ENCODE measurements at places on chromosomes 3 and 15.
A peak's percentile ranks its signal among the peaks of the same experiment; 100 is the strongest.

DNA sequence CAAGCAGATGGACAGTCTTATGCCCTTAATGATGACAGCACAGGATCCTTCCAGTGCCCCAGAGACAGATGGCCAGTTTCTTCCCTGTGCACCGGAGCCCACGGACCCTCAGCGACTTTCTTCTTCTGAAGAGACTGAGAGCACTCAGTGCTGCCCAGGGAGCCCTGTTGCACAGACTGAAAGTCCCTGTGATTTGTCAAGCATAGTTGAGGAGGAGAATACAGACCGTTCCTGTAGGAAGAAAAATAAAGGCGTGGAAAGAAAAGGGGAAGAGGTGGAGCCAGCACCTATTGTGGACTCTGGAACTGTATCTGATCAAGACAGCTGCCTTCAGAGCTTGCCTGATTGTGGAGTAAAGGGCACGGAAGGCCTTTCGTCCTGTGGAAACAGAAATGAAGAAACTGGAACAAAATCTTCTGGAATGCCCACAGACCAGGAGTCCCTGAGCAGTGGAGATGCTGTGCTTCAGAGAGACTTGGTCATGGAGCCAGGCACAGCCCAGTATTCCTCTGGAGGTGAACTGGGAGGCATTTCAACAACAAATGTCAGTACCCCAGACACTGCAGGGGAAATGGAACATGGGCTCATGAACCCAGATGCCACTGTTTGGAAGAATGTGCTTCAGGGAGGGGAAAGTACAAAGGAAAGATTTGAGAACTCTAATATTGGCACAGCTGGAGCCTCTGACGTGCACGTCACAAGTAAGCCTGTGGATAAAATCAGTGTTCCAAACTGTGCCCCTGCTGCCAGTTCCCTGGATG is 198.7 kb downstream of the AKAP13 start:
- no peak for DNase-seq

- no peak for DNase-seq
Measured at GRCh38 chr3:6220447-6220846, 640.5 kb upstream of the GRM7 start.

GRCh38 chr3:127284258-127284657 is 3.6 kb downstream of the PRR20G start:
- no peak for DNase-seq

DNA sequence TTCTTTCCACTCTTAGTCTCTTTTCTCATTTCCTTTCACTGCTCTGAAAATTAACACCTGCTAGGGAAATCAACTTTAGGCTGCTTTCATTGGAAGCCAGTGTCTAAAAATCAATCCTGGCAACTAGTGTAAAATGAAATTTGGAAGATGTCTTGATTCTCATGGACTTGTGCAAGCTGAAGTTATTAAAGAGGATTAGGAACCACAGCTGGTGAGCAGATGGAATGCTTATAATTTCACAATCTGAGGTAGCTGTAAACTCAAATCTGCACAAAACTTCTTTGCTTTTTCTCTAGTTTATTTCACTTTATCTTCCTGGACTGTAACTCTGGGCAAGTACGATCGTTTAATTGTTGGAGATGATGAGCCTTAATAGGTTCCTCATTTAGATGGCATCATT is 175.6 kb downstream of the GHSR start:
- DNase-seq, result no peak

DNA sequence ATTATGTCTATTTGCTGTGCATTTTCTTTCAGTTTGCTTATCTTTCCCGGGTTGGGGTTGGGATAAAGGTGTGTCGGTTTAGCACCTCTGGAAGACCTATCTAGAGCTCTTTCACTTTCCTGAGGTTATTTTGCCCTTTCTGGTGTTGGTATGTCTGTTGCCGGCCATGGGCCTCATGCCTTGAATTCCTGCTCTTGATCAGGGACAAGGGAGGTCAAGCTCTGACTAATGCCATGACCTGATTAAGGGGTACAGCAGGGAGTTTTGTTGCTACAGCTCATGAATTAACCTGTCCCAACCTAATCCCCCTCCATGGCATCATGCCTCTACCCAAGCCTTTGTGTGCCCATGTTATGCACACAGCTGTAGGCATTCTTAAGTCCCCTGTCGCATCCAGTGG is 70.5 kb upstream of the GOLGA6B start:
- no peak for DNase-seq

GRCh38 chr3:105982207-105982606 is 113.4 kb upstream of the CBLB start:
- no peak for DNase-seq

DNA sequence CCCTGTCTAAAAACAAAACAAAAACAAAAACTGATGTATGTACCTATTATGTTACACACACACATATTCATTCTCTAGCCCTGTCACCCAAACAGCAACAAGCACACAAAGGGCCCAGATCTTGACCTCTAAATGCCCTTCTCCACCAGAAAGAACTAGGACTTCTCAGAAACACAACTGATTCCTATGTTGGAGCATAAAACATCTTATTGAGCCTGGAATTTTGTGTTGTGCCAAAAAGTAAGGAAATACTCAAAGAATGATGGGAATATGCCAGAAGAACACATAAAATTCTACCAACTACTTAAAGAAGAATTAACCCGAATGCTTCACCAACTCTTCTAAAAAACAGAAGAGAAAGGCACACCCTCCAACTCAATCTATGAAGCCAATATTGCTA is 66.7 kb upstream of the OCA2 start:
- no peak for DNase-seq

- no peak for DNase-seq
Measured at GRCh38 chr3:46948830-46949671, 27.5 kb downstream of the CCDC12 start.

- no peak for DNase-seq
Measured at GRCh38 chr3:117129516-117129915, 419.9 kb downstream of the TUSC7 start.

DNA sequence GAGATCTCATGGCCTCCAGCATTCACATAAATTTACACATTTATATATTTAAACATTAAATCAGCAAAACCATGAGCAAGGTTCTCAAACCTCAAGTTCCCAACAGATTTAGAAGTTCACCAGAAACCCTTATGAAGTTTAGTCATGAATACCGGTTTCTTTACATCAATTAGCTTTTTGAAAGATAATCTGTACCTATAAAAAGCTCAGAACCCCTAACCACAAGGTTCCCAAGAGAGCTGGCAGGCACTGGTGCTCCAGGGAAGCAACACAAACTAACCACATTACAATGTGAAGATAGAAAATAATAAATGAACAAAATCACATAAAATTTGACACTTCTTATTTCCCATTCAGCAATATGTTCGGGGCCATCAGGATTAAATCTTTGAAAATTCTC is 150.9 kb downstream of the FBN1 start:
- DNase-seq, result no peak

DNA sequence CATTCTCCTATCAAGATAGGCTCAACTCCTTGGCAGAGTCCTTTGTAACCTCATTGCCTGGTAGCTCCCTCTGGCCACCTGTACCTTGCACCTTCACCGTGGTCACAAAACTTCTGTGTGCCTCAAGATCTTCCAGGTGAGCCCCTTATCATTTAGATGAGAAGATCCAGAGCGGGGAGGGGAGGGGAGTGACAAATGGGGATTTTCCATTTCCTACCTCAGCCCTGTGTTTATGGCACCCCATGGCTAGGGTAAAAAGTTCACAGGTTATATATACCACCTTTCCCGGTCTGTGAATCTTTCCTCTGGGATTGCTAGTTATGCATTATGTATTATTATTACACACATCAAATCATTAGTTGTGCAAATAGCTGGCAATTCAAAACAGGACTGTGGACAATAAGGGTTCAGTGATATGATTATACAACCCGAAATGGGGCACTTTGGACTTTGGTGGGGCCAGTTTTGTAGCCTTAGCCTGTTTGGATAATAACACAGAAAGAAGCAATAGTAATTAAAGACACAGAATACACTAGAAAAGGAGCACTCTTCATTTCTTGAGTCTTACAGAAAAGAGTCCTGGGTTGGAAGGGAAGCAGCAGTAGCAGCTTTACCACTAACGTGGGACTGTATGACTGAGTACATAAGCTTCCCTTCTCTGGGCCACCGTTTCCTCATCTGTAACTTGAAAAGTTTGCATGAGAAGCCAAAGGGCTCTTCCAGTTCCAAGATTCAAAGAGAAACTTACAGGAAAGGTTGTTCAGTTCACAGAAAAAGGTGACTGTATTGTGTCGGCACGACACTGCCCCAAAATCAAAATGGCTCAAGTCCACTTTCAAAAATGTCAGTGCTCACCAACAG is 7.1 kb downstream of the TLE3 start:
- DNase-seq, result no peak

- no peak for DNase-seq
Measured at GRCh38 chr15:87648278-87648677, 608.3 kb downstream of the NTRK3 start.

- DNase-seq, result no peak
Measured at GRCh38 chr15:25793354-25794050, 69.6 kb downstream of the ATP10A start.

DNA sequence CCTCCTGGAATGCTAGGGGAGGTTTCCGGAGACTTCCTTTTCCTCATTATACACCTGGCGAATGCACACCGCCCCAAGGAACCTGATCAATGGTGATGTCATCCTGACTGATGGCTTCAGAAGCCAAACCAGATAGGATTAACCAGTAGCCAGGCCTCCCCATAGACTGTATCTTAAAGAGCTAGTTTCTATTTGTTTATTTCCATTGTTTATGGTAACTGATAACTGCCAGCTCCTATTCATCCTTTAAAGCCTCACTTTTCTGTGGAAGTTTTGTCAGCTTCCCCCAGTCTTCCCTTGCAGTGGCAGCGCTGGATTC is at the start of gene MKRN2OS:
Gene MKRN2OS (minus strand): TSS at position 27 of the 319 bp plus-strand sequence. CDS start 35 bp downstream, outside the sequence.
- DNase-seq, result no peak

DNA sequence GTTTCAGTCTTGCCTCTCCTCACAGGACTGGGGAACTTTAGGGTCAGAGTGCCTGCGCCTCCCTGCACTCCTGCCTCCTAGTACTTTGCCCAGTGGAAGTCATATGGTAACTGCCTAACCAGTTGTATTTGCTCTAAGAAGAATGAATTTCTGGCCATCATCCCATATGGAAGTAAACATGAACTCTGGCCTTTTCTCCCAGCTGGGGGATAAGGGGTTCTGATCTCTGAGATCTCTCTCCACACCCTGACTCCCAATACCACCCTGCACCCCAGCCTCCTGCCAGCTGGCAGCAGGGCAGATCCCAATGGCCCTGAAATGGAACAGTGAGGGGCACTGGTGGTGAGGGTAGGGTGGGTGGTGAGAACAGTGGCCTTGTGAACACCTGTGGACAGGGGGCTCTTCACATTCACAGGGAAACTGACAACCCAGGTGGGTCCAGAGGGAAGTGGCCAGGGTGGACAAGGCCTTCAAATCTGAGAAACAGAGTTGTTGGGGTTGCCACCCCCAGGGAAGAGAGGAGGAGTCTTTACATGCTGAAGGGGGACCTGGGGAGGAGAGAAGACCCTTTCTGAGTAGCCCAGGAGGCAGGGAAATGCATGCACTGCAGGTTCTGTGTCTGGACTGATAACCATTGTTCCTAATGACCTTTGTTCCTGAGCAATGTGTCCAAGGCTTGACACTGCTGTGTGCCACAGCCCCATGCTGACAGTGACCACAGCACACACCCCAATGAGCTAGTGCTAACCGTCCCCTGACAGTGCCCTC is 36.9 kb downstream of the RHCG start:
- no peak for DNase-seq

DNA sequence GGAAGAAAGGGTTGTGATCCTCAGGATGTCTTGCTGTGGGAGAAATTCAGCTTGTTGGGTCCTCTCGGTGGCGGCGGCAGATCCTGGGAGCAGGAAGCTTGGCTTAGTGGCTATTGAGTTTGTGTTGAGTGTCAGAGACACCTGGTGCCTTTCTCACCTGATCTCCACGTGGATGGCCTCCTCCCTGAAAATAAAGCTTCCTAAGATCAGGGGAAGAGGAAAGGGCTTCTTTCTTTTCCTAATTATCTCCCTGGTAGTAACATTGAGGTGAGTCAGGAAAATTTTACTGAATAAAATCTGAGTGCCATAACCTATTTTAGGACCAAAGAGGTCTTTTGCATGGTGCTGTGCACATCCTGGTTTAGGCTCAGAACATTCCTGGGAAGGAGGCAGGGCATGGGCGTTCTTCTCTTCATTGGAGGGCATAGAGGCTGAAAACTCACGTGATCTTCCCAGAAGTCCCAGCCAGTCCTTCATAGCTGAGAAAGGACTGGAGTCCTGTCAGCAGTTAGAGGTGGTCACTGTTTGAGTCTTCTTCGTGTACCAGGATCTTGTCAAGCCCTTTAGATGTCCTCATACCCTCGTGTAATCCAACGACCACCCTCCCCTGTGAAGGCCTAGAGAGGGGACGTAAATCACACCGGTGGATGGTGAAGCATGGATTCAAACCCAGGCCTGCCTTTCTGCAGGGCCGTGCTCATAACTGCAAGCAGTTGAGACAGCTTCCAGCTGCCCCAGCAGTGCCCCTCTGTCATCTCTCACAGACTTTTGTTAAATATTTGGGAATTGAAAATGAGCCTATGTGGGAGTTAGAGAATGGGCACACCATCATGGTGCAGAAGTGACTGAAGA is 1.1 kb downstream of the CMTM8 start:
- no peak for DNase-seq

GRCh38 chr15:77627581-77627980 is 5.1 kb downstream of the LINGO1 start:
- DNase-seq, result no peak

DNA sequence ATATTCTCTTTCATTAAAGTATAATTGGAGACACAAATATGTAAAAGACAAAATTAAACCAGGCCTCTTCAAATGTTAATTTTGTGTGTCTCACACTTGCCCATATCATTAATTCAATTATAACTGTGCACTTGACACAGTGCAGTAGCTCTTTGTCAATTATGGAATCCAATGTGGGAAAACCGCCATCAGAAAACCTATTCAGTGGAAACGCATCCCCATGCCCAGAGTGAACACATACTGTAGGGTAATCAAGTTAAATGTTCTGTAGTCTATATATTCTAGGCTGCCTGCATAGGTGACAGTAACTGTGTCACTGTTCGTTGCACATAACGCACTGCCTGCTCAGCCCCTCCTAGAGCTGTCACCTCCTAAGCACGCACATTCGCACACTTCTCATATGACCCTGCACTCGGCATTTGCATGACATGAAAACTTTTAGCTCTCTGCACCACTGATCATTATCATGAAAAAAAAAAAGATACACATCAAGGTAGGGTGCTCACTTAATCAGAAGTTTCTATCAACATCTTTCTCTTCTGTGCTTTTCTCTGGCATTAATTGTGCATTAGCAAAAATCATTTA is 63.2 kb downstream of the MEIS2 start:
- no peak for DNase-seq

DNA sequence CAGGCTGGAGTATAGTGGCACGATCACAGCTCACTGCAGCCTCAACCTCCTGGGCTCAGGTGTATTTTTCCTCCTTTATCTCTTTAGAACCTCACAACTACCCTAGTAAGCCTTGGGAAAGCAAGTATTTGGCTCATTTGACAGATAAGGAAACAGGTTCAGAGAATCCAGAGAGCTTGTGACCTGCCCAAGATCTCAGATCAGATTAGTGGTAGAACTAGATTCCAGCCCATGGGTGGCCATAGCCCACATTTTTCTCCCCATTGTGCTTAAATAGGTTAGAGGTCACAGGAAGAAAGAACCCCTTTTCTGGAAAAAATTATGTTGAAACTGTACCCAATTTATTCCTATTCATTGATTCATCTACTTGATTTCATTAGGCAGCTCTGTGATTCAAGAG is 64.3 kb downstream of the TSC22D2 start:
- no peak for DNase-seq

GRCh38 chr3:10344147-10344943 is 23.4 kb upstream of the SEC13 start:
- peak; percentile 38 for DNase-seq

- peak; percentile 40 for DNase-seq
Measured at GRCh38 chr15:68783226-68784058, 37.3 kb downstream of the ANP32A start.
